Ovary (tissue), 10 donors: ENCODE measurements at places on chromosomes 12 and 14. TPM values are rescaled to one million over a fixed set of nuclear protein-coding genes. Genes with fewer than 3 reads are reported as not detected.
A peak's percentile ranks its signal among the peaks of the same experiment; 100 is the strongest.

Gene MYH6
- total RNA-seq = not detected

- H3K36me3 ChIP-seq = no peaks in the 10 kb centered on the region
- no peaks in the 10 kb centered on the region for H3K4me1 ChIP-seq
- H3K27me3 ChIP-seq = no peaks in the 10 kb centered on the region
- DNase-seq = no peak
- no peak overlapping the region for H3K27ac ChIP-seq
Measured at GRCh38 chr12:6140651-6141447, 16.4 kb upstream of the VWF start.

Gene CBX5
- total RNA-seq = 38.7 TPM

DNA sequence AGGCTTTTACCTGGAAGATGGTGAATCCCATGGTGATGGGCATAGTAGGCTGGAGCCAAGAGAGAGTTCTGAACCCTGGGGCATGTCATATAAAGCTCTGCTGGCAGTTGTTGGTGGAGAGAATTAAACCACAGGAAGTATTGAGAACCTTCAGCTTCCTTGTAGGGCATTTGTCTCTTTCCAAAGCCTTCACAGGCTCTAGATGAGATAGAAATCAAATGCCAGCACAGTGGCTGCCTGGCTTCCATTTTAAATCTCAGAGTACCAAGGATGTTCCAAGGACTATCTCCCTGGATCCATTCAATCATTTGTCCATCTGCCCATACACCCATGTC is 369.6 kb downstream of the DPF3 start:
- no peak overlapping the region for H3K4me3 ChIP-seq
- H3K36me3 ChIP-seq = no peaks in the 10 kb centered on the region
- no peak for DNase-seq
- no peaks in the 10 kb centered on the region for H3K27me3 ChIP-seq

Gene GPRC5A
- total RNA-seq = 43.5 TPM

DNA sequence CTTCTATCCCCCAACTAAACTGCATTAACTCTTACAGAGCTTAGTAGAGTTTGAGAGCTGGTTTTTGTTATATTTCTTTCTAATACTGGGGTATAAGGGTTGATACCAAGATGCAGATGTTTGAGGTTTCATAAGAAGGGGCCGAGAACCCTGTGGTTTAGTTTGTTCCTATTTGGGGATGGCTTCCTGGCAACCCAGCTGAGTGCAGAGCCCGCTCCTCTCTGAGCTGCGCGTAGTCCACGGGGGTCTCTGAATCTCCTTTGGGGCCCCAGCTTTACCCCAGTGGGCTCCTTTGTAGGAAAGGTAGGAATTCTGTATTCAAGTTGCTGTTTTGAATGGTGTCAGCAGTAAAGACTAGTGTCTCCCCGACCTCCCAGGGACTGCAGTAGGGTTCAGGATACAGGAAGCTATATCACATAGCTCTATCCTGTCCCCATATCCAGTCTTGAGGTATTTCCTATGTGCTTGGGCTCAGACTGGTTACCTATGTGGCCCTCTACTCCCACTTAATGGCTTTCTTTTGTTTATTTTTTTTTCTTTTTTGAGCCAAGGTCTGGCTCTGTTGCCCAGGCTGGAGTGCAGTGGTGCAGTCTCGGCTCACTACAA is 25.4 kb downstream of the PLXNC1 start:
- H3K4me3 ChIP-seq = no peak overlapping the region
- no peaks in the 10 kb centered on the region for H3K4me1 ChIP-seq
- H3K27me3 ChIP-seq = no peaks in the 10 kb centered on the region
- no peak for DNase-seq

DNA sequence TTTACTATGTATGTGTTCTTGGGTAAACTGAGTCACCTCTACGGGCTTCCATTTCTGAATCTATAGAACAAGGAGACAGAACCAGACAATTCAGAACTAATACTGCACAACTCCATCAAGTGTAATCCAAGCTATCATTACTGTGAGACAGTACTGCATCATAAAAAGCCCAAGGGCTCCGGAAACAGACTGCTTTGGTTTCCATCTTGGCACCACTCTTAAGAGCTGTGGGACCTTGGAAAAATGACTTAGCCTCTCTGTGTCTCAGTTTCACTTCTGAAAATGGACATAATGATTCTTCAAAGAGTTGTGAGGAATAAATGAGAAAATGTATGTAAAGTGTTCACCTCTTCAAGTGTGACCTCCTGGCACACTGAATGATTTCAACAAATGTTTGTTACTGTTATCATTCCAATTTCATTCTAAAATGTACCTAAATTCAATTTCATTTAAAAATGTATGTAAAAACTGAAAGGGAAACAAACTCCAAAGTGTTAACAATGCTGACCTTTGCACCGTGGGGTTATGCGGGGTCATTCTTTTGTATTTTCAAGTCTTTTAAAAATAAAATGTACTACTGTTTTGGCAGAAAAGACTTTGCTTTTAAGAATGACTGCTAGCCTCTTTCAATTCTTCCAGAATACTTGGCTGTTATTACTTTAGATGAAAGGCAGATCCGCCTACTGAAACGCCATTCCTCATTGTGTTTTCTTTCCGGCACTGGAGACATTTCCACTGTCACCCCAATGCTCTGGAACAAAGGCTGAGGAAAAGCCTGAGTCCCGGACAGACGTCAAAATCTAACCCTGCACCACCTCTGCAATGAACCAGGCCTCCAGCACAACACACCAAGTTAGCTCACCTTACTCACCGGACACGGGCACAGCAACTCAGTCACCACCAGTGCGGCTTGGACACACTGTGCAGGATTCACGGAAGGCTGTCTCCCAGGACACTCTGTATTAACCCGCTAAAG is 62.8 kb downstream of the TMCC3 start:
- no peak overlapping the region for H3K4me3 ChIP-seq
- H3K27ac ChIP-seq = no peak overlapping the region
- H3K27me3 ChIP-seq = no peaks in the 10 kb centered on the region
- H3K36me3 ChIP-seq = no peaks in the 10 kb centered on the region
- H3K4me1 ChIP-seq = peaks cover 2% of the 10 kb centered on the region

Gene MUCL1
- 0.75 TPM for total RNA-seq

GRCh38 chr12:53530061-53530460 is 22.8 kb upstream of the NPFF start:
- H3K4me1 ChIP-seq = no peaks in the 10 kb centered on the region
- H3K4me3 ChIP-seq = no peak overlapping the region
- H3K27ac ChIP-seq = no peak overlapping the region
- no peak for DNase-seq

GRCh38 chr12:43057566-43057965 is 468.0 kb upstream of the PRICKLE1 start:
- no peak overlapping the region for H3K4me3 ChIP-seq
- H3K4me1 ChIP-seq = no peaks in the 10 kb centered on the region
- no peaks in the 10 kb centered on the region for H3K36me3 ChIP-seq
- no peak overlapping the region for H3K27ac ChIP-seq
- no peak for DNase-seq

GRCh38 chr14:23486036-23486435 is 16.5 kb downstream of the NGDN start:
- H3K36me3 ChIP-seq = no peaks in the 10 kb centered on the region
- H3K27ac ChIP-seq = no peak overlapping the region
- H3K27me3 ChIP-seq = no peaks in the 10 kb centered on the region
- H3K4me1 ChIP-seq = no peaks in the 10 kb centered on the region
- H3K4me3 ChIP-seq = no peak overlapping the region

- no peaks in the 10 kb centered on the region for H3K4me1 ChIP-seq
Measured at GRCh38 chr14:55838529-55839052, 258.6 kb downstream of the KTN1 start.

GRCh38 chr14:60250257-60251035 is 1.4 kb downstream of the PPM1A start:
- peak overlapping the region; percentile 91 for H3K4me3 ChIP-seq
- H3K27me3 ChIP-seq = no peaks in the 10 kb centered on the region
- no peak for DNase-seq
- no peaks in the 10 kb centered on the region for H3K36me3 ChIP-seq
- H3K27ac ChIP-seq = peak overlapping the region; percentile 97

GRCh38 chr12:3746758-3747157 is 6.2 kb downstream of the CRACR2A start:
- no peaks in the 10 kb centered on the region for H3K27me3 ChIP-seq
- no peak for DNase-seq
- H3K4me1 ChIP-seq = no peaks in the 10 kb centered on the region

- peak; percentile 92 for DNase-seq
- peak within 1 kb of the TSS; percentile 90 for H3K27ac ChIP-seq
- H3K4me1 ChIP-seq = peaks cover 4% of the 10 kb centered on the region
- H3K27me3 ChIP-seq = no peaks in the 10 kb centered on the region
- peak within 1 kb of the TSS; percentile 49 for H3K4me3 ChIP-seq
- no peaks in the 10 kb centered on the region for H3K36me3 ChIP-seq
Measured at GRCh38 chr12:114684098-114684869, at the start of gene TBX3. TSS of gene TBX3 (minus strand) at chr12:114684175. CDS start at chr12:114683200, 975 bp downstream.

Gene SDSL
- total RNA-seq = 2.9 TPM

DNA sequence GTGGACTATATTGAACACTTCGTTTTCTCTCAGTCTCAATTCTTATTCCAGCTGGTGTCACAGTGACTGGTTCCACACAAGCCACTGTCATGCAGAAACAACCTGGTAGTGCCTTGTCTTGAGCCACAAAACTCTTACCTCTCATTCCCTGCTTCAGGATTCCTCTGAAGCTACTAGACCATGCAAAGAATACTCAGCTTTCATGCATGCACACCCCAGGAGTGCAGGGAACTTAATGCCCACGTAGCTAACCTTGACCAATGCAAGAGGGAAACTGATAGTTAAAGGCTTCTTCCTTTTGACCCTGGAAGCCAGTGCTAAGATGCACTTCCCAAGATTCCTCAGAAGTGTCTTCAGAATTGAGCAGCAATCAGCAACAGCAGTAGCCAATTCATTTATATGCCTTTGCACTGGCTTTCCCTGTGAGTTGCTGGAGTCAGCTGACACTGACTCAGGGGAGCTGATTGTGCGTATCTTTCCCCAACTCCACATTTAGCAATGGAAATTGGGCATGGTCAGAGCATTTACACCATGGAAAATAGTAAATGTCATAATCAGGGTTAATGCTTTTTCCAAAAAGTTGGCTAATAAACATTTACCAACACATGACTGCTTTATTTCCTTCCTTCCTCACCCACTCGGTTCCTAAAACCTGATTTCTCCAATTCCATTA is 113.6 kb upstream of the SLC35F4 start:
- H3K4me1 ChIP-seq = no peaks in the 10 kb centered on the region
- no peak for DNase-seq
- no peak overlapping the region for H3K27ac ChIP-seq
- H3K36me3 ChIP-seq = no peaks in the 10 kb centered on the region
- no peaks in the 10 kb centered on the region for H3K27me3 ChIP-seq

- no peaks in the 10 kb centered on the region for H3K27me3 ChIP-seq
- no peak overlapping the region for H3K4me3 ChIP-seq
- H3K36me3 ChIP-seq = no peaks in the 10 kb centered on the region
- peaks cover 2% of the 10 kb centered on the region for H3K4me1 ChIP-seq
- H3K27ac ChIP-seq = no peak overlapping the region
- DNase-seq = no peak
Measured at GRCh38 chr12:53533471-53533870, 26.2 kb upstream of the NPFF start.

DNA sequence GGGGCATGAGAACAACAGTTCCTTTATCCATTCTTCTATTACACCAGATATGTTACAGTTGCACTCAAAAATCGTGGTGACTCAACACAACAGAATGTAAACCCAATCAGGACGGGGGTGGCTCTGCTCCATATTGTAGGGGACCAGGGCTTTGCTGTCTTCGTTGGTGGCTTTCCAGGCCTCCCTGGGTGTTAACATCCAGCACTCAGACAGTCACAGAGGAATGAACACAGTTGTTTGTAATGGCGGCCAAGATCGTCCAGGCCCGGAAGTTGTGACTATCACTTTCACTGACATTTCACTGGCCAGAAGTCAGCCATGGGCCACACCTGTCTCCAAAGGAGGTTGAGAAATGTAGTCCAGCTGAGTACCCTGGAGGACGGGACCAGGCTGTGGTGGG is 204.1 kb downstream of the CACNA1C start:
- H3K36me3 ChIP-seq = no peaks in the 10 kb centered on the region
- no peaks in the 10 kb centered on the region for H3K27me3 ChIP-seq
- no peak for DNase-seq
- no peak overlapping the region for H3K4me3 ChIP-seq
- H3K4me1 ChIP-seq = no peaks in the 10 kb centered on the region
- H3K27ac ChIP-seq = no peak overlapping the region
